HFFc6 (cell line): ENCODE measurements at places on chromosomes 6 and 20. TPM values are rescaled to one million over a fixed set of nuclear protein-coding genes. Genes with fewer than 3 reads are reported as not detected.

DNA sequence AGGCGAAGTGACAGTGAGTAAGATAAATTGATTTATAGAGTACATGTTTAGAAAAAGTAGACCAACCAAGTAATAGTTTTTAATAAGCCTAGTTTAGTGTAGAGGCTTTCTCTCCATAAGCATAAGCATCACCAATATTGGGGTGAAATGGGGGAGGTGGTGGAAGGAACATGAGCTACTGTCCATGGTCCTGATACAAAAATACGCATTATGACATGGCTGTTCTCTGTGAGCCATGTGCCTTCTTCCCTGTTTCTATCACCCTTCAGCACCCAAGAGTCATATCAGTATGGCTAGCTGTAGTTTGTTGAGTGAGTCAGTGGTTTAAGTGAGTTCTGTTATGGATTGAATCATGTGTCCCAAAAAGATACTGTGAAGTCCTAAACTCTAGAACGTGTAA is 150.8 kb downstream of the EDN1 start:
- DNase-seq = no peak
- no peaks in the 10 kb centered on the region for H3K36me3 ChIP-seq
- H3K27ac ChIP-seq = no peak overlapping the region
- H3K4me3 ChIP-seq = no peak overlapping the region
- H3K27me3 ChIP-seq = no peaks in the 10 kb centered on the region
- no peaks in the 10 kb centered on the region for H3K4me1 ChIP-seq

- no peak for DNase-seq
- no peaks in the 10 kb centered on the region for H3K27me3 ChIP-seq
- no peaks in the 10 kb centered on the region for H3K36me3 ChIP-seq
- H3K27ac ChIP-seq = no peak overlapping the region
These were observed 868.3 kb upstream of the FLRT3 start for GRCh38 chr20:15205719-15206118.

DNA sequence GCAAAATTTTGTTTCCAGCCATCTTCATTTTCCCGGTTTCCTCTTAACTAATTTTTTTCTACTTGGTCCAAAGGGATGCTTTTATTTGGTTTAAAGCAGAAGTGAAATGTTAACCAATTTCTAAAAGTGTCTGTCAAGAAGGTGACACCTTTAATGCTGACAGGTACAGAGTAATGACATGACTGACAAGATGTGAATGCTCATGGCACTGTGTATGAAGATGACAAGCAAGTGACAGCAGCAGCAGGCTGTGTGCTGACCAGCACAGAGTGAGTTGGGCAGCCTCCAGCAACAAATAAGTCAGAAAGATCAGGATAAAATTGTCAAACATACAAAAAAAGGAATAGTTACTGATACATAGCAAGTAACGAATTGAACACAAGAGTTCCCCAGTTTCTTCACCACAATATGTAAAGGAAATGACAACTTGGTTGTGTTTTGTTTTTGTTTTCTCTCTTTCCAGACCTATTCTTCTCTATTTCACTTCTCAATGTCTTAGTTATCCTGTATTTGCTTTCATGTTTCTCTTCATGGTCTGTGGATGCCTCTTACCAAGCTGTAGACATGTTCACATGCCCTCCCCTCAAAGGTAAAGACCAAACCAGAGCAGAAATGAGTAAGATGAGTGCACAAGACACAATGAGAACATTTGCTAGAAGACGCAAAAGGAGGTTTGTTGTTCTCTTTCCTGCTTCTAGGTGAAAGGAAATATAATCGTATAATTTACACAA is 174.9 kb downstream of the FRK start:
- no peak overlapping the region for H3K27ac ChIP-seq
- no peaks in the 10 kb centered on the region for H3K36me3 ChIP-seq
- peaks cover 2% of the 10 kb centered on the region for H3K4me1 ChIP-seq
- no peak overlapping the region for H3K4me3 ChIP-seq
- H3K27me3 ChIP-seq = no peaks in the 10 kb centered on the region

DNA sequence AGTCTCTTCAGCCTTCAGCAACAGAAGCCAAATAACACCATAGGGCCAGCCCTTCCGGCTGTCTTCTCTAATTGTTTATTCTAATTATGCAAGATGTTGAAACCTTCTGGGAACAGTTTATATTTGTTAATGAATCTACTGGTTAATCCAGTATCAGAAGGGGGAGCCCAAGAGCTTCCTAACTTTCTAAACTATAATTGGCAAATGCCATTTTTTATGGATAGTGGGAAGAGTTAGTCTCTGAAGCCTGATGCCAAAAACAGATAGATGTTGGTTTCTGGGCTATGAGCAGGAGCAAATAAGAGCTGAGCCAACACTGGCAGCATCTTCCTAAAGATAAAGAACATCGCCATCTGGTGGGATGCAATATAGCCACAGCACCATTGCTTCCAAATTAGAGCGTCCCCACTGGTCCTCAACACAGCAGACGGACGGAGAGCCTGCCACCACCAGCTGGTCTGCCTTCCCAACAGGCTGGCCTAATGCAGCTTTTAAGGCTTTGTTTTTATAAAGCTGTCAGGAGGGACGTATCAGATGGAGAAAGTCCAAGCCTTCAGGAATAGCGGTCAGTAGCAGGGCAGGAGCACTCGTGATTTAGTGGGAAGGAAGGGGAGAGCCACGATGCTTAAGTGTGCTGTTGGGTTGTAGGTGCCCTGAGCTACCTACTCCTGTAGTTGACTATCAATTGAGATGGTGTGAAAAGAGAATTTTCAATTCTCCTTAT is 118.8 kb downstream of the RALGAPA2 start:
- peak; percentile 63 for DNase-seq
- H3K36me3 ChIP-seq = no peaks in the 10 kb centered on the region
- no peaks in the 10 kb centered on the region for H3K27me3 ChIP-seq
- H3K4me3 ChIP-seq = no peak overlapping the region; the same call in 1 of the 2 replicates
- H3K4me1 ChIP-seq = peaks cover 11% of the 10 kb centered on the region

C20orf96 gene
- total RNA-seq = 3.0 to 3.5 TPM (median 3.0 TPM) in 3 replicates
